Activated T-cell treated with anti-CD3 and anti-CD28 coated beads for 4 hours (primary cell): ENCODE measurements at places on chromosomes 16 and 17.

DNA sequence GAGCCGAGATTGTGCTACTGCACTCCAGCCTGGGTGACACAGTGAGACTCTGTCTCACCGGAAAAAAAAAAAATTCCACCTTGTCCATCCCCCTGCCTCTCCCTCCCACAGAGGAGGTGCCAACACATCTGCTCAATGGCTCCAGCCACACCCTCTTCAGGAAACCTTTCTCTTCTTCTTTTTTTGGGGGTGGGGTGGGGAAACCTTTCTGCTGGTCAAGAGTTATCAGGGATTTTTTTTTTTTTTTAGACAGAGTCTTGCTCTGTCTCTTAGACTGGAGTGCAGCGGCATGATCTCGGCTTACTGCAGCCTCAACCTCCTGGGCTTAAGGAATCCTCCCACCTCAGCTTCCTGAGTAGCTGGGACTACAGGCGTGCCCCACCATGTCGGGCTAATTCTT is 18.7 kb downstream of the TNS4 start:
- DNase-seq: no peak

DNA sequence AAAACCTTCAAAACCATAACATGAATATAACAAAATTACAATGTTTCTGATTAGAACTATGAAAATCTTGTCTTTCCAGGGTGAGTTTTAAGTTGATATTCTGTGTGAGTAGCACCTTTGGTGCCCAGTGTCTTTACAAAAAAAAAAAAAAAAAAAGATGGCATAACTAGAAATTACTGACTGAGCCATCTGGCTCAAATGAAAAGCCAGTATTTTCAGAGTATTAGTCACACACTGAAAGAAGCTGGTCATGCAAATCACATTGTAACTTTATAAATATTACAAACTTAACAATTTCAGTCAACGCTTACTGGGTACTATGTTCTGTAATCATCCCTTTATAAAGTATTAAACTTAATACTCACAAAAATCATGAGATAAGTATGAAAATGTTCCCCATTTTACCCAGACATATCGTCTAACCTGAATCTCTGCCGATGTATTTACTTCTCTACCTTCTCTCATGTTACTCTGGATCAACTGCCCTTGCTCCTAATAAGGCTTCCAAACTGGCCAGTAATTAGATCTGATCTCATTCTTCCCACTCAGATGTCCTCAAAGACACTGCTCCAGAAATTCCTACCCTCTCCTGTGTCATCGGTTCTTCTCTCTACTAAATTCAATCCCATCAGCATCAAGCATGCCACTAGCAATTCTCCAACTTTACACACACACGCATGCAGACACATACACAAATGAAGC is 25.4 kb downstream of the UBE2G1 start:
- no peak for DNase-seq

DNA sequence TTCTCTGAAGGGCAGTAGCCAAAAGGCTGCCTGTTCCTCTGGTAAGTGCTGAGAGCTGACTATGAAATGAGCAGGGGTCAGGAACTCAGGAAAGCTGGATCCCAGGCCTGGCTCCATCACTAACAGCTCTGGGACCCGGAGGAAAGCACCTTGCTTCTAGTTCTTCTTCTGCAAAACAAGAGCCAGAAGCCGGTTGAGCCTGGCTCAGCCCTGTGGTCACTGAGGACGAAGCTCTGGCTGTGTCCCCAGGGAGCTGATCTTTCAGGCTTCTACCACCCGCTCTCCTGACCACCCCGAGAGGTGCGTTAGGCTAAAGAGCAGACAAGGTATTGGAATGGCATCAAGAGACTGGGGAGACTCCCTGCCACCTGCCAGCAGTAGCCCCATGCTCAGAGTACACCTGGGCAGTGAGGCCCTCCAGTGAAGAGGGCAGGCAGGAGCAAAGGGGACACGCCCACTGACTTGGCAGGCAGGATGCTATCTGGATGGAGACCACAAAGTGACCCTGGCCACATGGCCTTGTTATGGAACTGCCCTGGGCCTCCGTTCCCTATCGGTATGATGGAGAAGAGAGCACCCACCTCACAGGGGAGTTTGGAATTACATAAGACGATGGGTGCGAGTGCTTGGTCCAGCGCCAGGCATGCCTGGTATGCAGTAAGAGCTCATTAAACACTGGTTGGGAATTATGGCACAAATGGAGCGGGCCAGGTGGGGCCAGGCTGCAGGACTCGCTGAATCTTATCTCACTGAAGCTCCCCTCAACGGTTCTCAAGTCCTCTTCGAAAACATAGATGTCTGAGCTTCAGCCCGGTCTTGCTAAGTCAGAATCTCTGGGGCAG is 61.4 kb downstream of the COG7 start:
- no peak for DNase-seq

DNA sequence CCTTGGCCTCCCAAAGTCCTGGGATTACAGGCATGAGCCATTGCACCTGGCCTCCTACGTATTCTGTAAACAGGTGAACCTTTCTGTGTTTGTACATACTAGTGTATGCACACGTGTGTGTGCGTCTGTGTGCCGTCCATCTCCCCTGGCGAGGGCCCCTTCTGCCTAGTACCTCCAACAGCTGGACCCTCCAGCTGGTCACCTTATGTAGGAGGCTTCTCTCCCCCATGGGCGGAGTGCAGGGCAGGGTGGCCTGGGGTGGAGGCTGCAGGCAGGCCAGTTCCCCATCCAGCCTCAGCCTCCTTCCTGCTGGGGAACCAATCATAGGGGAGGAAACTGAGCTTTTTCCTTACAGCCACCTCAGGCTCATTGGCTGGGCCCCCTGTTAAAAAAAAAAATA is 24.4 kb upstream of the DOC2B start:
- DNase-seq: no peak

- DNase-seq: no peak
These were observed 331.9 kb downstream of the SEC14L1 start for GRCh38 chr17:77472468-77473310.

DNA sequence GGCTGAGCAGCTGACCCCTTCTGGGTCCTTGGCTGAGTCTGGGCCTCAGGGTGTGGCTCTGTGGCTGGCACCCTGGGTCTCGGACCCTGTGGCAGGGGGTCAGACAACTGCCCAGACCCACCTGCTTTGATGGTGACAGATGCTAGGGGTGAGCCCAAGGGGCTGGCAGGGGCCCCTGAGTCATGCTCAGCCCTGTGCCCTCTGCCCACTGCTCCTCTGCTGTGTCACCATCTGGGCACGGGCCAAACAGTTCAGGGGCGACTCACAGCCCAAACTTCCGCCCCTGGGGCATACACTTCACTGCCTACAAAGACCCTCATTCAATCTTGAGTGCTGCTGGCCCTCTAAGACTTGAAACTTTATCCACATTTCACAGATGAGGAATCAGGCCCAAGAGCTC is 5.7 kb downstream of the ADGRG1 start:
- DNase-seq: no peak

DNA sequence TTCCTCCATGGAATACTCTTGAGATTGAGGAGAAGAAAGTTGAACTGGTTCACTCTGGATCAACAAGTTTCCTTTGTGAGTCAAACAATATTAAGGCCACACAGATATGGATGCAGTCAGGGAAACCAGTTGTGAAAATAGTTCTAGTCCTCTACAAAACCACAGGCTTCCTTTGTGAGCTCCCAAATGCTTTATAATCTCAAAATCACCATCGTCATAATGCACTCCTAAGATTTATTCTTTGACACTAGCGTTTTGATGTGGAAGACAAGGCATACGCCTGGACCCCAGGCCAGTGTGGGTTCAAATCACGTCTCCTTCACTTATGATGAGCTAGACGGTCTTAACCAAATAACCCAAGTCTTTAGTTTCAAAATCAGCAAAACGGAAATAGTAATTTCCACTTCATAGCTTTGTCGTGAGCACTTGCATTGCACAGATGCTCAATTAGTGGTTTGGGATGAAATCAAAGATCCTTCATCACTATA is 142.6 kb downstream of the STX8 start:
- DNase-seq: no peak

DNA sequence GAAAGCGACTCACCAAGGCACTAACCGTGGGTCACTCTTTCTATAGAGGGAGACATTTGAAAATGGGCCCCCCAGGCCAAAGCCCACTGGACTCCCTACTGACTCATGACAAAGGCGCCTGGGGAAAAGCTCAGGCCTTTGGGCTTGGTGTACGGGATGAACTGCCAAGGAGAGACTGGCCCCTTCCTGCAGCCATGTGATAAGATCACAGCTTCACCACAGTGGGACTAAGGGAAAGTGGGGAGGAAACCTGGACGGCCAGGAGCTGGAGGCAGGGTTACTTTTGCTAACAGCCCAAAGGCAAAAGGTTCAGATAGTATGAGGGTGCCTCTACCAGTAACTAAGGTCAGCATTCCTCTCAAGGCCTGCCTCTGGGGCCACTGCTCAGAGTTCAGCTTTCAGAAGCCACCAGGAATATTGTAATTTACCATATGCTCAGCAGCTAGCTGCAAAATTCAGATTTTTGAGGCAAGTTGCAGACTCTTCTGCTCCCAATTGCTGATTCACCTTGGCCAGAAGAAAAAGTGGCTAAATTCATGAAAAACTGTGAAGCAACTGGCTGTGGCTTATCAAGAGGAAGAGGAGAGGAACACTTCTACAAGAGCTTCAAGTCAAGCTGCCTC is 37.1 kb upstream of the SLC25A19 start:
- no peak for DNase-seq

DNA sequence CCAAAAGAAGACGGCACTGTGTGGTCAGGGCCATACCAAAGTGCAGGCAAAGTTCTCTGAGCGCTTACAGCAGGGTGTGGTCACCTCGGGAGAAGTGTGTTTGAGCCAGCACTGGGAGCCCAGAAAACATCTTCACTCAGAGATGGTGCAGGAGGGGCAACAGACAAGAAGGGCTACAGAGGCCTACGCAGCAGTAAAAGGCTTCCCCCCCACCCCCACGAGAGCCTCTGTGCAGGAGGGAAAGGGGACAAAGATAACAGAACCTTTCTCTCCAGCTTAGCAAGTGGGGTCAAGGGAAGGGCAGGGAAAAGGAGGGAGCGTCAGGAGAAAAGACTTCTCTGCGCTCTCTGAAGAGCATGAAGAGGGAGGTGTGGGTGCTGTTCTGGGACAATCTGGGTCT is 2.8 kb downstream of the VAT1 start:
- DNase-seq: no peak

DNA sequence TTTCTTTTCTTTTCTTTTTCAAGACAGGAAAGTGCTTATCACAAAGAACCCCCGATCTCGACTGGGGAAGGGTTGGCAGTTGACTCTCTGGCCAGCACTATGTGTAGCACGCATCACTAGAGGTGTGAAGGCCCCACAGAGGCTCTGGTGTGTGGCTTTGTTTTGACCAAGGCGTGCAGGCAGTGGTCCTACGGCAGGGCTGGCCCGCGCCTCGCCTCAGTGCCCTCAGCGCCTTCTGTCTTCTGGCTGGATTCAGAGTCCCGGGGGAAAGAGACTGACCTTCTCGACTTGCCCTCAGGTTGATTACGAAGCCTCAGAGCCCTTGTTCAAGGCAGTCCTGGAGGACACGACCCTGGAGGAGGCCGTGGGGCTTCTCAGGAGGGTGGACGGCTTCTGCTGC is 18.7 kb downstream of the SGSH start:
- DNase-seq: no peak

DNA sequence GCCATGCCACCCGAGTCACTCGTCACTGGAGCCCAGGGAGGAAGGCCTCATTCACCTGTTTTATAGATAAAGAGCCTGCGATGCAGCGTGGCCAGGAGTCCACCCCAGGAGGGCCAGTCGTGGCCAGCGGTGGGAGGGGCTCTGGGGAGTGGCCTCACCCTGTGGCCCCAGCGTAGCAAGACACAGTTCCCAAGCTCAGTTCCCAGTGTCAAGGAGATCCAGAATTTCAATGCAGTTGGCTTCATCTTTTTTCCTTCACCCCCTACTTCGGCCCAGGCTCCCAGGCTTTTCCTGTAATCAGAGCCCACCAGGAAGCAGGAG is 84.0 kb downstream of the ABR start:
- no peak for DNase-seq

DNA sequence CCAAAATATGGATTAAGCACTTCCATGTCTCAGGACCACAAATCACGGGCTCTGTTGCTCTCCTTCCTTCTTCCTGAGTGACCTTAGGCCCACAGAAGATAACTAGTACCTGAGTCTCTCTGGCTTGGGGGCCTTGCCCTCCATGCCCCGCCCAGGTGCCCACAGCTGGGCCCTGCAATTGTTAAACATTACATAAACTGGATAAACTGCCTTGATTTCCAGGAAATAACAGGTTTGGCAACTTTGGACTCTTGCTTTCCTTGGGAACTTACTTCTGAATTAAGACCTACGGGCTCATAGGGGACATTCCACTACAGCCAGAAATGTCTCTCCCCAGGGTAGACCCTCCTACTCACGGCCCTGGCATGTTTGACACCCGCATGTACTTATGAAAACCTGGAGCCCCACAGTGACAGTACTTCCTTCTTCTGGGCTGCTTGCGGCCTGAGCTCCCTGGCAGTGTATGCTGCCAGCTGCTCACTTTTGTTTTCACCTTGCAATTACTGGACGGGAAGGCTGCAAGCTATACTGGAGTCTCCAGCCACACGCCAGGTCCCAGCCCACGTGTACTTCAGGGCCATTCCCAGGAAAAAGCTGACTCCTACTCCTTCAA is 2.3 kb upstream of the UBALD2 start:
- no peak for DNase-seq

DNA sequence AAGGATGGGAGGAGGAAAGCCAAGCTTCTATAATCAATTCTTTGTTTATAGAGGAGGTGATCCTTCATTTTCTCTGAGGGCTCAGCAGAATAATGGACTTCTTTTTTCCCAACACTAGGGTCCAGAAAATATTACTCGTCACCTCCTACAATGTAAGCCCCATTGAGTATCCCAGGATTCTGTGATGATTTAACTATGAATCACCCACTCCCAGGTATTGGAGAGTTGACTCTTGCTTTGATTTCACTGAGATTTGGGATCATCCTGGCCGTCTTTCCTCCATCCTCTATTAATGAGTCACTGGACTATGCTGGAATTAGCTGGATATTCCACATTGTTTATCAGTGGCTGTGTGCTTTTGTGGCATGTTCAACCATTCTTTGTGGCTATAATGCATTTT is 452.0 kb downstream of the NPIPA7 start:
- no peak for DNase-seq

DNA sequence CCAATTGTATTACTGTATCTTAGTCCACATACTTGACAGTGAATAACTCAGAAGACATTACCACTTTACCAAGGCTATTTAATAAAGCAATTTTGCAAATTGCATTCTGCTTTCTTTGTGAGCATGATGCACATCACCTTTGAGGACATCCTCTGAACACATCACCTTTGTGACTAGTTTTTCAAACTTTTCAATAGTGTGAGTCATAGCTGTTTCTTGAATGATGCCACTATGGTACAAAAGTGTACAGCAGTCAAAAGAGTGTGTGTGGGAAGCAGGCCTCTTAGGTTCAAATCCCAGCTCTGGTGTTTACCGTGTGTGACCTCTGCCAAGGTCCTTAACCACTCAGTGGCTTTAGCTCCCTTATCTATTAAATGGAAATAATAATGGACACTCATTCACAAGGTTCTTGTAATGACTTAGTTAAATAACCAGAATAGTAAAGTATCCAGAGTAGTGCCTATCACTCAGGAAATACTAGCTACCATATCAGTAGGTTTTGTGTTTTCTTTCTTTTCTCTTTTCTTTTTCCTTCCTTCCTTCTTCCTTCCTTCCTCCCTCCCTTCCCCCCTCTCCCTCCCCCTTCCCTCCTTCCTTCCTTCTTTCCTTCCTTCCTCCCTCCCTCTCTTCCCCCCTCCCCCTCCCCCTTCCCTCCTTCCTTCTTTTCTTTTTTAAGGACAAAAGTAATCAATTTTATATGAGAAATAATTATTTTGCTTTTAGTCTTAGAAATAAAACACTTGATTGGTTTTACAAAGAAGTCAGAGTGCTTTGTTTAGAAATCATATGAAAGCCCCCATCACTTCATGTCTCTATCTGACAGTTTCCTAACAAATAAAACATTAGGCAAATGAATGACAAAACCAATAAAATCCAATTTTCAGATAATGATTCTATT is 178.9 kb downstream of the MYO1D start:
- DNase-seq: no peak
